ENCODE measurements at places on chromosomes 11 and 22. TPM values are rescaled to one million over a fixed set of nuclear protein-coding genes. Genes with fewer than 3 reads are reported as not detected.

The ASRGL1 gene
- total RNA-seq, result 30.5 TPM

The ZW10 gene
- 22.9 TPM for total RNA-seq

DNA sequence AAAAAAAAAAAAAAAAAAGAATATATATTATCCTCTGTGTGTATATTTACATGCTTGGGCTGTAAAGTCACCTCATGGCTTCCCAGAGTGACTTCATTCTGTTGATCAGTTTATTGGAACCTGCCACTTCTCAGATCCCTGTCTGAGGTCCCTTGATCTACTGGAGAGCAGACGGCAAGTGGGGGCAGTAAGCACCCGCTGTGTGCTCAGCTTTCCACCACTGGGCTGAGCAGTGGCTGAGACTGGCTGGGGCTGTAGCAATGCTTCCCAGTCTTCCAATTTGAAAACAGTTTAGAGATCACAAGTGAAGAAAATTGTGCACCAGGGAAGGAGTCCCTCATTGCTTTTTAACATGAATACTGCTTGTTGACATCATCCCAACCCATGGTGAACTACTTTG, 6.9 kb upstream of the RBM4B start:
- no peak overlapping the region for H3K27ac ChIP-seq
- no peaks in the 10 kb centered on the region for H3K27me3 ChIP-seq
- H3K4me1 ChIP-seq, result no peaks in the 10 kb centered on the region
- no peak overlapping the region for H3K4me3 ChIP-seq
- no peaks in the 10 kb centered on the region for H3K36me3 ChIP-seq
- no peak for DNase-seq

- H3K27ac ChIP-seq, result peak overlapping the region; percentile 24
- no peaks in the 10 kb centered on the region for H3K36me3 ChIP-seq
- peaks cover 3% of the 10 kb centered on the region for H3K27me3 ChIP-seq
- no peak overlapping the region for H3K4me3 ChIP-seq
- peaks cover 18% of the 10 kb centered on the region for H3K4me1 ChIP-seq
- DNase-seq, result peak; percentile 69
Measured at GRCh38 chr11:117945047-117945810, 16.0 kb upstream of the TMPRSS13 start.

GRCh38 chr11:112477581-112478317, 217.1 kb upstream of the PLET1 start:
- H3K27ac ChIP-seq, result no peak overlapping the region
- no peaks in the 10 kb centered on the region for H3K36me3 ChIP-seq
- H3K4me3 ChIP-seq, result no peak overlapping the region
- DNase-seq, result no peak

DNA sequence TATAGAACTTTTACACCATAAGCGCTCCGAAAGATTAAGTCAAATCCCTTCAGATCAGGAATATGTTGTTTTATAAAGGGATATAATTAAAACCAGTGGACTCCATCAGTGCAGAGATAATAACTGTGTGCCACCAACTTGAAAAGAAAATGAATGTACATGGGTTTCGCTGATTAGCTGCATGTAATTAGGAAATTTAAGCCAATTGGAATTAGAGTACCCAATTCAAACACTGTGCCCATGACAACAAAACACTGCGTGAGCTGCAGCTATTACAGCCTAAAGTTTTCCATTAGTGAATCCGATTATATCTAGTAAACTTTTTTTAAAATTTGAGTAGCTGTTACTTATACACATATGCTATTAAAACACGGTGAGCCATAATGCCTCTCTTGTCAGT, 392.3 kb upstream of the ARHGAP42 start:
- H3K4me1 ChIP-seq, result no peaks in the 10 kb centered on the region
- H3K27me3 ChIP-seq, result no peaks in the 10 kb centered on the region
- H3K4me3 ChIP-seq, result no peak overlapping the region
- H3K27ac ChIP-seq, result no peak overlapping the region

- H3K36me3 ChIP-seq, result no peaks in the 10 kb centered on the region
- peaks cover 4% of the 10 kb centered on the region for H3K4me1 ChIP-seq
- no peak overlapping the region for H3K27ac ChIP-seq
- no peaks in the 10 kb centered on the region for H3K27me3 ChIP-seq
Measured at GRCh38 chr22:25393121-25393805, 171.2 kb upstream of the GRK3 start.

DNA sequence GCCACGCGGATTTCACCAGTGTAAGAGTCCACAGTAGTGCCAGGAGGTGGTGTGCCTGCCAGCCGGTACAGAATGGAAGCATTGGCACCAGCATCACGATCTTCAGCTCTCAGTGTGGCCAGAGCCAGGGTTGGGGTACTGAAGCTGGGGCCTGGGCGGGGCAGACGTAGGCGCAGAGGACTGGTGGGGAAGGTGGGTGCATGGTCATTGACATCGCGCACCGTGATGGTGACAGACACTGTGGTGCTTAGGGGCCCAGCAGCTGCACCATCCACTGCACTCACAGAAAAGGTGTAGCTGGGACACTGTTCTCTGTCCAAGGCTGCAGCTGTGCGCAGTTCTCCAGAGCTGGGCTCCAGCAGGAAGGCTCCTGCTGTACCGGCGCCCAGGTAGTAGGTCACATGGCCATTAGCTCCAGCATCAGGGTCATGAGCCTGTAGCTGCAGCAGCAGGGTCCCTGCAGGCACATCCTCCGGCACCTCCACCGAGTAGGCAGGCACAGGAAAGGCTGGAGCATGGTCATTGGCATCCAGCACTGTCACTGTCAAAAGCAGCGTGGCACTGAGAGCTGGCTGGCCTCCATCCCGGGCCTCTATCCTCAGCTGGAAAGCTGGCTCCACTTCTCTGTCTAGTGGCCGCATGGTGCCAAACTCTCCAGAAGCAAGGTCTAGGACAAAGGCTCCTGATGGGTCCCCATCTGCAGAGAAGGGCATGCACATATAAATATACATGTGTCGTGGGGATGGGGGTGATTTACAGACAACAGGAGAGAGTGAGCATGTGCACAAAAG, 7.9 kb upstream of the TPP1 start:
- no peak for DNase-seq
- H3K27ac ChIP-seq, result no peak overlapping the region
- no peak overlapping the region for H3K4me3 ChIP-seq
- no peaks in the 10 kb centered on the region for H3K27me3 ChIP-seq
- H3K4me1 ChIP-seq, result no peaks in the 10 kb centered on the region

GRCh38 chr11:12100841-12101242, 9.5 kb upstream of the MICAL2 start:
- no peaks in the 10 kb centered on the region for H3K4me1 ChIP-seq
- DNase-seq, result no peak
- H3K4me3 ChIP-seq, result no peak overlapping the region
- no peak overlapping the region for H3K27ac ChIP-seq
- H3K36me3 ChIP-seq, result no peaks in the 10 kb centered on the region

DNA sequence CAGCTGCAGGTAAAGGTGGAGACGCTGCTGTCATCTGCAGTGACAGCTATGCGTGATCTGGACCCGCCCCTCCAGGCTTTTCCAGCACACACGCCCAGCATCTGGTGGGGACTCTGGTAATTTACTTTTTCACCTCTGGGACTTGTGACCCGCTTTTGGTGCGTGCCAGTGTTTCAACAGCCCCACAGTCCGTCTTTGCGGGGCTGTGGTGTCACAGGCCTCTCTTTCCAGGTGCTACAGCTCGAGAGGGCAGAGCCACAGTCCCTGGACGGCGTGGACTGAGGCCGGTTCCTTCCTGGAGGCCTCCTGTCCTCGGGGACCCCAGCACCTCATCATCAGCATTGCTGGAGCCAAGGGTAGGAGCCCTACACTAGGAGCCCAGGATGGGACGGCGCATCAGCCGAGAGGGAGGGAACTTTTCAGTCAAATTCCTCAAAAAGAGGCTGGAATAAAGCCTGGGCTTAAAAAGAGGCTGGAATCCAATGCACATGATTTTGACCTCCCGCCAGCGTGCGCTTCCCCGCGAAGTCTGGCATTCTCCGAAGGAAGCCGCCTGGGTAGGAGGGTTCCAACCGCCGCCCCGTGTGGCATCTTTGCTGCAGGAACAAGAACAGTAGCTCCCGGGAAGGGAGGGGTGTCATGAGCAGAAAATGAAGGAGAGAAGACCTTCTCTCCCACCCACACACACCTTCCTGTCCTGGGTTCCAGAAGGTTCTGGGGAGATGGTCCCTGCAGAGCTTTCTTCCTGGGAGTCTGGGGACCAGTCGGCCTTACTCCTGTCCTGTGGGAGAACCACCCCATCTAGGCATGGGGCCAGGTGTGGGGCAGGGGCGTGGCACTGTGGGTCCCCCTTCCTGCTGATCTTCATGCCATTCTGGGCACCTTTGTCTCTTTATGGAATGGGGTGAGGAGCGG, 25.7 kb upstream of the KRTAP5-7 start:
- no peaks in the 10 kb centered on the region for H3K4me1 ChIP-seq
- no peak overlapping the region for H3K27ac ChIP-seq
- peaks cover 24% of the 10 kb centered on the region for H3K36me3 ChIP-seq

DNA sequence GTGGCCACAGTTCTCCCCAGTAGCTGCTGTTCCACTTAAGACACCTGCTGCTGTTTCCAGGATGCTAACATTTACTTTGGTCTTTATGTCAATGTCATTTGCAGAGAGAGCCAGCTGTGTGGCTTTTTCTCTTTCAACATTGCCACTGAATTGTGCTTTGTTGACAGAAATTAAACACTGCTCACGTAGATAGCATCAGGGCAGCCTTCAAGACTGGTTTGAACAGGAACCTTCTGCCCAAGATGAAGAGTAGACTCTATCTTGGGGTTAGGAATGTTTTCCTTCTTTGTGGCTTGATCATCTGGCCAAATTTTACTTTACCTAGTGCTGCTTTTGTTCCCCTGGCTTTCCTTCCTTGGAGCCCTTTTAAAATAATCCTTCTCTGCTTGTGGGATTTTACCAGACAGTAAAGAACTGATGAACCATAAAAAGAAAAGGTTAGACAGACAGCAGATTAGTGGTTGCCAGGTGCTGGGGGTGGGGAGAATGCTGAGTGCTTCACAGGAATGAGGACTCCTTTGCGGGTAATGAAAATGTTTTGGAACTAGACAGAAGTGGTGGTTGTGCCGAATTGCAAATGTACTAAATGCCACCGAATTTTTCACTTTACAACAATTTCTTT, 22.7 kb upstream of the XBP1 start:
- no peak for DNase-seq
- no peaks in the 10 kb centered on the region for H3K27me3 ChIP-seq
- no peaks in the 10 kb centered on the region for H3K4me1 ChIP-seq
- H3K36me3 ChIP-seq, result no peaks in the 10 kb centered on the region
- H3K27ac ChIP-seq, result no peak overlapping the region

- no peak overlapping the region for H3K4me3 ChIP-seq
- H3K4me1 ChIP-seq, result peaks cover 13% of the 10 kb centered on the region
- peaks cover 52% of the 10 kb centered on the region for H3K36me3 ChIP-seq
- no peaks in the 10 kb centered on the region for H3K27me3 ChIP-seq
Measured at GRCh38 chr11:57313788-57314135, 11.0 kb downstream of the TNKS1BP1 start.

Data from endothelial cell of umbilical vein (primary cell).